ENCODE measurements at places on chromosomes 2 and 18.

GRCh38 chr2:28484835-28485234 is 11.0 kb upstream of the PLB1 start:
- no peak for DNase-seq

- no peak for DNase-seq
Observed at GRCh38 chr18:61888622-61889021, 4.2 kb downstream of the RNF152 start.

- no peak for DNase-seq
Observed at GRCh38 chr2:151953467-151953866, 125.2 kb upstream of the ARL5A start.

- DNase-seq, result no peak
Observed at GRCh38 chr2:67032076-67032475, 365.1 kb upstream of the ETAA1 start.

GRCh38 chr2:135998879-135999278 is 13.5 kb upstream of the DARS1 start:
- no peak for DNase-seq

DNA sequence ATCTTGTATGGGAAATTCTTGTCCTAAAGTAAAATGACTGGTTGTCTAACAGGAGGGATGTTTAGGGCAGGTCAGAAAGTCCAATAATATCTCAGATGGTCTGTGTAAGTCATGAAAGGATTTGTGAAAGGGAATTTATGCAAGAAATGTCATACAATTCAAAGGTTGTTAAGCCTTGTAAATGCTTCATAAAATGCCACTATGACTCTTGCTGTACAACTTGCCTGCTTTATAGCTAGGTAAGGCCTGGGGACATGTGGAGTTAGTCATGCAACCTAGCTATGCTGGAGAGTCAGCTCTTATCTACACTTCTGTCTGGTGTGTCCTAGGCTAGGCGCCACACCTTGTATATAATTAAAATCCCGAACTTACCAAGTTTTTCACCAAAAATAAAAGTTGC is 36.9 kb upstream of the VWA3B start:
- DNase-seq, result no peak

DNA sequence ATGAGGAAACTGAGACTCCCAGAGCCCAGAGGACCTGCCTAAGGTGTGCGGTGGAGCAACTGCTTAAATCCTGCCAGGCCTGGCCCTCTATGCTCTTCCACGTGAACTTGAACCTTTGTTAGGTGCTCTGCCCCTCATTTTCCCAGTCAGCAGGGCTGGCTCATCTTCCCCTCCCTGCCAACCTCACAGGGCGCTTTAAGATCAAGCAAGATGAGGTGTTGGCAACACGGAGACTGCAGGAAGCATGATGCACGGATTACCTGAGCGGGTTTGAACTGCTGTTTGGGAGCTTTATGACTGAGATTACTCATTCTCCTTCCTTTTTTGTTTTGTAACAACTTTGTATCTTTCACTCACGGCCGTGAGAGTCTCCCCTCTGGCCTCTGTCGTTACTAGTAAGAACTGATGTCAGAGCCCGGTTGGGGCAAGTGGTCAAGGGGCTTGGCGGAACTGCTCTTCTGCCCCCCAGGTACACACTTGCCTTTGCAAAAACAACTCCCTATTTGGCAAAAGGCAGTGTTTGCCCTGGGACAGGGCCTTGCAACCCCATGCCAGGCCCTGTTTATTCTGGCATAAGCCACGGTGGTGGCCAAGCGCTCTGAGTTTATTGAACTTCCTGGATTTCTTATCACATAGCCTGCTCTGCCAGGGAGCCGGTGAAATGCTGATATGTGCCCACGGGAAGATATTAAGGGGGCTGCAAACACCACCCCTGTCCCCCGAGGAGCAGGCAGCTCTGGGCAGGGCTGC is 127.8 kb downstream of the INHBB start:
- DNase-seq, result no peak

- DNase-seq, result no peak
Observed at GRCh38 chr2:46692316-46692715, 213.0 kb downstream of the TMEM247 start.

GRCh38 chr2:12196495-12196894 is 450.1 kb downstream of the LPIN1 start:
- DNase-seq, result no peak

DNA sequence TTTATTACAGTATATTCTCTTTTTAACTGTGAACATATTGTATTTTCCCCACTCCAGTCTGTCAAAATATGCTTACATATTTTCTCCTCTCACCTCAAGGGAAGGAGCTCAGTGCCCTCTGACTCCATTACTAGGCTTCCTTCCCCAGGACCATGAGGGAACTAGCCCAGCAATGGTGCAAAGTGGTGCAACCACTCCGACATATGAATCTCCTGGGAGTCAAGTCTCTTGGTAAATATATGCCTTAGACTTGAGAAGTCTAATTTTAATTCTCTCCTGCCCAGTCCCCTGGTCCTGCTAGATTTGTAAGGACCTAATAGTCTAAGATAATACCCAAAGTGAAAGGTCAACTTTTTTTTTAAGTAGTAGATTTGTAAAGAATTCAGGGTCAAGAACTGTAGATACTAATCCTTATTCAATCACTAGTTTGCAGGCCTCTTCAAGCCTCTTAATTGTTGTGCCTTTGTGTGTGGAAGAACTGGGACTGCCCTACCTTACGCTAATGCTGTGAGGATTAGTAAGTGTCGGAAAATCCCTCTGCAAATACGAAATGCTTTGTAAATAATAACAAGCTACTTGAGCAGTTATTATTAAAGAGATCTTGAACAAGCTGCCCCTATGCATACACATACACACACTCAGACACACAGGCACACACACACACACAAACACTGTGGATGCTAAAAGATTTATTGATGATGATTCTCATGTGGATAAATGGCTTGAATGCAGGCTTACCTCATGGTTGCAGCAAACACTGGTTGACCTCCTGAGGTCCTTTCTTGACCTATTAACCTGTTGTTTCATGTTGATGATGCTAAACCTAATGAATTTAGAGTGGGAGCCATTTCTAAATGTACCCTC is 251.2 kb upstream of the PARD3B start:
- DNase-seq, result no peak

DNA sequence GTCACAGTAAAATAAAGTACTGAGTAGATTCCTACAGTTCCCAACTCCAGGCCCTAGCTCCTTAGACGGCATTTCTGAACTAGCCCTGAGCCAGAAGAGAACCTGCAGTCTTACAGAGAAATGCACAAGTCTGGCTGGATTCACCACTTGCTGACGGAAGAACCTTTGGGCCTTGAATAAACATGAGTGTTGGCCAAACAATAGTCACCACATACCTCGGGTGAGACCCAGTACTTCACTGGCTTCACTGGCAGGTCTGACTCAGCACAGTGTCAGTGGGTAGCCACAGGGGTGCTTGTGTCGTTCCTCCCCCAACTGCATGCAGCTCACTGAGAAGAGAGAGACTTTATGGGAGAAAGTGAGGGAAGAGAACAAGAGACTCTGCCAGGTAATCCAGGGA is 88.9 kb downstream of the TMEM185B start:
- no peak for DNase-seq

DNA sequence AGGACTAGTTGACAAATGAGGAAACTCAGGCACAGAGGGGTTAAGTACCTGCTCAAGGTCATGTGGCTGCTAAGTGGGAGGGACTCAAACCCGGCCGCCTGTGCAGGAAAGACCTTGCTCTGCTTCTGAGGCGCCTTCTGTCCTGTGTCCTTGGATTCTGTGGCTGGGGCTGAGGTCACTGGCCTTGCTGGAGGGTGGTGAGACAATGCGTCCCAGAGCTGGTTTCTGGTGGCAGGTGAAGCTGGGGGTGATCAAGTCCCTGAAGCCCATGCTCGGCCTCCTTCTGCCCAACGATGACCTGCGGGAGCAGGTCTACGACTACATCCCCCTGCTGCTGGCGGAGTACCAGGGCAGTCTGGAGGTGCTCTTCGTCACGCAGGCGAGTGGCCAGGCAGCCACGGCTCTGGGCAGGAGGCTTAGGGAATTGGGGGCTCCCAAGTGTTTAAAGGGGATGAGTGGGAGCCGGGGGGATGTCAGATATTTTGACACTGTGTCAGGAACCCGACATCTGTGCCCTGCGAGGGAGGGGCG is 16.1 kb downstream of the MROH2A start:
- no peak for DNase-seq

DNA sequence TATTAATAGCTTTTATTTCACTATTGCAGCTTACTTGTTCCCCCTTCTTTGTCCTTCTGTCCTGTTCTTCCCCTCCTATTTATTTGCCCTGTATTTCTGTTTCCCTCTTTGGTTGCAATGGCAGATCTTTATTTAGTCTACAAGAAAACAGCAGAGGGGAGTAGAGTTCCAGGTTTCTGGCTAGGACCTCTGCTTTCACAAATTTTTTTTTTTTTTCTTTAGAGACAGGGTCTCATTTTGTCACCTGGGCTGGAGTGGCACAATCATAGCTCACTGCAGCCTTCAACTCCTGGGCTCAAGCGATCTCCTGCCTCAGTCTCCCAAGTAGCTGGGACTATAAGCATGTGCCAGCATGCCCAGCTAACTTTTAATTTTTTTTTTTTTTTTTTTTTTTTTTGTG is 188.1 kb upstream of the SPRED2 start:
- no peak for DNase-seq

DNA sequence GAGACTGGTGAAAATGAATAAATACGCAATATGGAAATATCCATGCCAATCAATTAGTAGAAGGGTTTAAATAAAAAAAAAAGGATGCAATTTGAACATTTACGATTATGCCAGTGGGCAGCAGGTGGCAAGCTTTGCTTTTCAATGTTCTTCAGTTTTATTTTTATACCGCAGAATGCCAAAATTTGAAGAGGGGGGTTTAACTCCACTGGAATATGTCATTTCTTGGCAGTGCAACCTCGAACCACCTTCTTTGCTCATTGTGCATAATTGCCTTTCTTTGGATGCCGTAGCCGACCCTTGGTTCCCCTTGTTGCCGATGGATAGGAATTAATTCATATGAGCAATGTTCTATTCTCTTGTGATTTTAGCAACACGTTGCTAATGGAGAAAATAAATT is 88.0 kb downstream of the LTBP1 start:
- no peak for DNase-seq

DNA sequence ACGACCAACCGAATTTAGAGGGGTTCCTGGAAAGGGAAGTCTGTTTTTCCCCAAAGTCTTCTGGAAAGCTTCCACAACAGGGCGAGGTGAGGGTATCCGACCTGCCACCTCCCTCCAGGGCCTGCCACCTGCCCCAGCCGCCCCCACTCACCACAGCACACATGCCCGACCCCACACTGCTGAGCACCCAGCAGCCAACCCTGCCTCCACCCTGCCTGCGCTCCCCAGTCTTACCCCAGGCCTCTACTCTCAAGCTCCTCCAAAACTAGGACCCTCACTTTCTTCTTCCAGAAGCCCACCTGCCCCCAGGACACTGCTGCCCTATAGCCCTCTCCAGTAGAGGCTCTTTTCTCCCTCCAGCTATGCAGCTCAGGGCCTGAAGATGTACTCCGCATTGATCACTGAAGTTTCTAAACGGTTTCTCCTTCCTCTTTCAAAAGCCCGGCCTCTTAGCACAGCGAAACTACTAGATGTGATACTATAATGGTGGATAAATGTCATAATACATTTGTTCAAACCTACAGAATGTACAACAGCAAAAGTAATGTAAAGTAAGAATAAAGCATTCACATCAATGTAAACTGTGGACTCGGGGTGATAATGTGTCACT is 128.8 kb upstream of the SLC1A4 start:
- no peak for DNase-seq

GRCh38 chr18:10164271-10165071 is 250.7 kb downstream of the VAPA start:
- DNase-seq, result no peak

DNA sequence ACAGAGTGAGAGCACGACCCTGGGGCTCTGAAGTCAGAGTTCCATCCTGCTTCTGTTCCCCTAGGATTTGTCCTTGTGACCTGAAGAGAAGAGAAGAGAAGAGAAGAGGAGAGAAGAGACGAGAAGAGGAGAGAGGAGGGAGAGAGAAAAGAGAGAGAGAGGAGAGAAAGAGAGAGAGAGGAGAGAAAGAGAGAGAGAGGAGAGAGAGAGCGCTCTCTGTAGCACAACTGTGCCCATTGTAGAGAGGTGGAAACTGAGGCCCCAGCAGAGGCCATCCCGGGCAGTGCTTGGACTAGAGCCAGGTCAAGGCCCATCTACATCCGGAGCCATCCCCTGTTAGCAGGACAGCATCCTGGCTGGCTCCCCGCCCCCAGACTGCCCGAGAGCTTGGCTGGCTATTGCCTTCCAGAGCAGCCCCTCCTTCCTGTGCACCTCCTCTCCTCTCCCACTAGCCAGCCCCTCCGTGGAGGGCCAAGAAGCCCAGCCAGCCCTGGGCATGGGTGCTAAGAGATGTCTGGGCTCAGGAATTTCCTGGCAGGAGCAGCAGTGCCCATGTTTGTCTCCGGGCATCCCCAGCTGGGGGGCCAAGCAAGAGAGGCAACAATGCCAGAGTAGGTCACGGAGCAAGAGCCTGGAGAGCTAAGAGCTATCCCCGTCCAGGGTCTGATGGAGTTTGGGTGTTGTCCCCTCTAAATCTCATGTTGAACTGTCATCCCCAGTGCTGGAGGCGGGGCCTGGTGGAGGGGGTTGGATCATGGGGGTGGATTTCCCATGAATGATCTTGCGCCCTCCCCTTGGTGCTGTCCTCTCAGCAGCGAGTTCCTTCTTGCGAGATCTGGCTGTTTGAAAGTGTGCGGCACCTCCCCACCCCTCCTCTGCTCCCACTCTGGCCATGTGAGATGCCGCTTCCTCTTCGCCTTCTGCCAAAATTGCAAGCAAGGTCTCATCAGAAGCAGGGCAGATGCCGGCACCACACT is 18.2 kb upstream of the GPR55 start:
- DNase-seq, result no peak

DNA sequence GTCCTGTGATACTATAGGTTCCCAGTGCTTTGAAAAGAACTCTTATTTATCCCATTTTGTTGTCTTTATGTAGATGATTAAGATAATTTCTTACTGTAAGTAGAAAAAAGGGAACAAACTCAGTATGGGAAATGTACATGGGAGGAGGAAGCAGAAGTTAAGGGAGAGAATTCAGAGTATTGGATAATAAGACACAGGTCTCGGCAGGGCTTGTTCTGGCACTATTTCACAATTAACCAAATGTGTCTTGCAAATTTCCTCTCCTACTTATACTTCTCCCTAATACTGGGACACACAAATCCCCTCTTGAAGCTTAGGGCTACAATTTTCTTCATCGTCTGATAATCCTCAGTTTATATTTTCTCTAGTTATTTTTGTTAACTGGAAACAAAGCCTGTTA is 744.0 kb downstream of the ADCYAP1 start:
- no peak for DNase-seq

DNA sequence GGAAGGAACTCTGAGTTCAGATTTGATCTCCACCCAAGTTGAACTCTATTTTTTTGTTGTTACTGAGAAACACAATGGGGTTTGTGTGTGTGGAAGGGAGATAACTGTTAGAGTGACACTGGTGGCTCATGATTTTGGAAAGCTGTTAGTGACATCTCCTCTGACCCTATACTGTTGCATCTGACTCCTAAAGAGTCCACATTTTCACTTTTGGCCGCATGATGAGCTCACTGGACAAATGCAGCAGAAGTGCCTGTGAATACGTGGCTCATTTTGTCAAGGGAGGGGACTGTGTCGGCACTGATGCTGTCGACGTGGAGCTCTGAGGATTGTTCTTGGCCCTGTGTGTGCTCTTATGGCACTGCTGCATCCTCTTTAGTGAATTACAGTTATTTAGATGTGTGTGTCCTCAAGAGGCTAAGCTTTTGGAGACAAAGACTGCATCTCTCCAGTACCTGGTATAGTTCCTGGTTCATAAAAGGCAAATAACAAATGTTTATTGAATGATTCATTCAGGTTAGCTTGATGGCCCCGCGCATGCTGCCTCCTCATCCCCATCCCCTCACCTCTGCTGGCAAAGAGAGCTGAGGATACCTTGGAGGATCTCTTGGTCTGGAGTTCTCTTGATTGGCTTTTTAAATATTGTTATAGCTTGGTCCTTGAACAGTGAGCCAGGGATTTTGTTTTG is 135.4 kb downstream of the PHLPP1 start:
- no peak for DNase-seq
